ENCODE measurements at places on chromosomes 11 and 22.
A peak's percentile ranks its signal among the peaks of the same experiment; 100 is the strongest.

DNA sequence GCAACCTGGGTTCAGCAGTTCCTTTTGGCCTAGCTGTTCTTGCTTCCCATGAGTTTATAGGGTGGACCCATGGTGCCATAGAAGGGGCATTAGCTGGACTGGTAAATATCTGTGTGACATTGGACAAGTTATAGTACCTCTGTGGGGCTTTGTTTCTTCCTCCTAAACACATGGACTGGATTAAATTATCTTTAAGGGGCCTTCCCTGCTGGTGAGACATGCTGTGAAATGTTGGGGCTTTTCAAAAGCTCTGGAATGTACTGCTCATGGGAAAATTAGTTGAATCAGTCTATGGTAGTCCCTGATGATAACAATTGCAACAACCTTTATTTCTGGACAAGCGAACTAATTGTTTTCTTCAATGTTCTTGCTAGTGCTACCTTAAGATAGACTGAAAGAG is 276.2 kb downstream of the BLID start:
- no peak for DNase-seq

- DNase-seq = no peak
Observed at GRCh38 chr11:43517518-43517917, 158.8 kb downstream of the TTC17 start.

DNA sequence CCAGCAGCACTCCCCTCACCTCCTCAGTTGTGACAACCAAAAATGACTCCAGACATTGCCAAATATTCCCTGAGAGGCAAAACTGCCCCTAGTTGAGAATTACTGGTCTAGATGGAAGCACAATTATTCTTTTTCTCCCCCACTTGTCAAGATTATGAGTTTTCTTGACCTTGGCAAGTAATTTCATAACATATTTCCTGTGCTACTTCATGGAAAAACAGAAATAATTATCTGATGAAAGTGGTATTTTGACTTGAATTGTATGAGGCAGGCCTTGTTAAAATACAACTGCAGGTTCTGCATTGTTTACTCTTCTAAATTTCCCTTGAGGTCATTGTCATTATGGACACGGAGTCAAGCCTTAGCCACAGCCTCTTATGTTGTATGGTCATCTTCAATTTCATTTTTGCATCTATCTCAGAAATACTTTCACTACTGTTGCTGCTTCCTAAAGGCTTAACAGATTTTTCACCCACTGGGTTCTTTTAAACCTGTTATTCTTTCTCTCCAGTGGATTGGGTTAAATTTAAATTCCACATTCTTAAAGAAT is 32.2 kb upstream of the LDLRAD3 start:
- DNase-seq = no peak

DNA sequence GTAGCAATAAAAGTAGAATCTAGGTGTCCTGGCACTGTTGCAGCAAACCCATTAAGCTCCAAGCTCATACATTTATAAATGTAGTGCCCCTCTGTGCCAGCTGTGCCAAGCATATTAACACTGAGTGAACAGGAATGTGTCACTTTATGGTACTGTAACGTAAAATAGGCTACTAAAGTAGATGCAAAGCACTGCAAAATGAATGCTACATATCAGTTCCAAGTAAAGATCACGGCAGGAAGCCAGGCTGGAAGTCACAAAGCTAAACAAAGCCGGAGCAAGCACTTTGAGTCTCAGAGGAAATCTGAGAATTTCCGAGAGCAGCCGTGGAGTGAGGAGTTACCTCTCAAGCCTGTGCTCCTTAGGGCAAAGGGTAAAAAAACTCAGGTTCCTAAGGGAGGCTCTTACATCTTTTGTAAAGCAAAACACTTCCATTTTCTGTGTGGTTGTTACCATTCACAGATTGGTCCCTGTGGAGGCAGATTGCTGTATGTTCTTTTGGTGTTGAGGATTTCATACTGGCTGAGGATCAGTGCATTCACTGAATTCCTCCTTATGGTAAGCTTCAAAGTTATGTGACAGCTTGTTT is 85.7 kb downstream of the WNT11 start:
- DNase-seq = peak; percentile 29

GRCh38 chr11:128424851-128425285 is 162.5 kb downstream of the ETS1 start:
- DNase-seq = no peak

GRCh38 chr11:67117672-67118180 is 1.3 kb upstream of the KDM2A start:
- DNase-seq = peak; percentile 53

- DNase-seq = peak; percentile 4
Observed at GRCh38 chr22:50011447-50012210, 936 bp downstream of the IL17REL start.

DNA sequence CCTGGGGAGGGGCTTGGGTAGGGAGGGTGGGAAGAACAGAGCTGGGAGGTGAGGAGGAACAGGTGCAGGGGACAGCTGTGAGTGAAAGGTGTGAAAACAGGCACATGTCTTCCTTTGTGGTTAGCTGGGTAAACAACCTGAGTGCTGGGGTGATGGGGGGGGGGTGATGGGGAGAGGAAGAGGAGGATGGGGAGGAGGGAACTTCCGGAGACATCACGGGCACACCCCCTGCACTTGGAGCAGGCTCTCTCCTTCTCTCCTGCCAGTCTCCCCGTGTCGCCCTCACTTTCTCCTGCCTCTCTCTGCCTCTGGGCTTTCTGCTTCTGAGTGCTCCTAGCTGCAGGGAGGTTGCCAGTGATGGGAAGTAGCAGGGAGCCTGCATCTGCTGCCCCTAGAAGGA is 8.8 kb downstream of the CXCR5 start:
- DNase-seq = no peak

DNA sequence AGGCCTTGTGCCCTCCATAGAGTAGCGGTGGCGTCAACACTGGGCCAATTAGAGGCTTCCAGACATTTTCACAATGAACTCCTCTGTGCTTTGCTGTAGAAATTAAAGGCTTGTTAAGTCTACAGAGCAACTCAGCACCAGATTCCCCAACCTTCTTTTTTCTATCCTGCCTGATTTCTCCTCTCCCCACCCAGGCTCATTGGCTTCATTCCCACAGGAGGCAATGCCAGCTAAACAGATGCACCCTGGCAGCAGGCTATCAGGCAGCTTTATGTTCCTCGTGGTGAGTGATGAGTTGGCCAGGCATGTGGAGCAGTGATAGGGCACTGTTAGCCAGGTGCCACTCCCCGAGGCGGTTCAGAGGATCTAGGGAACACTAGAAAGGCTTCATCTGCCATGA is 4.8 kb downstream of the DIXDC1 start:
- no peak for DNase-seq

GRCh38 chr11:69842746-69843528 is 23.7 kb upstream of the FGF3 start:
- DNase-seq = no peak

DNA sequence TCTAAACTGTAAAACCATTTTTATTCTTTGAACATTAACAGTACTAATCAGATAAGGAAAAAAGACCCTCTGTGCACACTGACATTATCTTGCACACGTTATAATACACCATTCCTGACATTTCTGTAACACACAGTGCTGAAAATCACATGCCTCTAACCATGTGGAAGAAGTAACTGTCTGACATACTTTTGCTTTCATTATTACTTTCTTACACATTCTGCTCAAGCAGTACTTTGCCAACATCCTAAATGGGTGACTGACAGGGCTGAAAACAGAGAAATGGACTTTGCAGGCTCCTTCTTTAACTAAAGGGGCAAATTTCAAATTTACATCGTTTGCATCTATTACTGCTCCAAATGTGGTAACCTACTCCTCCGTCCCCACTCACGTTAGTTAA is 22.8 kb upstream of the TP53AIP1 start:
- no peak for DNase-seq

- DNase-seq = no peak
Observed at GRCh38 chr22:25746012-25746373, 4.0 kb downstream of the MYO18B start.

- no peak for DNase-seq
Observed at GRCh38 chr11:13861411-13861810, 101.1 kb upstream of the SPON1 start.

DNA sequence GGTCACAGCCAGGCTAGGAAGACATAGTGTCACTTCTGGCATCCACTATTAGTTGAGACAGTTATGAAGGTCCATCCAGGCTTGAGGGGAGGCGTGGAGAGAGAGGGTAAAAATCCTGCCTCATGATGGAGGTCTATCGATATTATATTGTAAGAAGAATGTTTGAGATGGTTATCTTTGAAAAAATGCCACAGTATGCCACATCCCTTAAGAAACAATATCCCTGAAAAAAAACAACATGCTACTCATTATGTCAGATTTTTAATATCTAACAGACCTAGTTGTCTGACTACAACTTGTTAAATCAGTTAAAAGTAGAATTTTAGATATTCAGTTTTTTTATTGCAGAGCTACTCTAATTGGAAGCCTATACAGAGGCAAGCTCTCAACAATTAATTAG is 121.7 kb upstream of the SLC5A12 start:
- DNase-seq = no peak

GRCh38 chr11:69463181-69463994 is 18.1 kb upstream of the LINC01488 start:
- DNase-seq = no peak

DNA sequence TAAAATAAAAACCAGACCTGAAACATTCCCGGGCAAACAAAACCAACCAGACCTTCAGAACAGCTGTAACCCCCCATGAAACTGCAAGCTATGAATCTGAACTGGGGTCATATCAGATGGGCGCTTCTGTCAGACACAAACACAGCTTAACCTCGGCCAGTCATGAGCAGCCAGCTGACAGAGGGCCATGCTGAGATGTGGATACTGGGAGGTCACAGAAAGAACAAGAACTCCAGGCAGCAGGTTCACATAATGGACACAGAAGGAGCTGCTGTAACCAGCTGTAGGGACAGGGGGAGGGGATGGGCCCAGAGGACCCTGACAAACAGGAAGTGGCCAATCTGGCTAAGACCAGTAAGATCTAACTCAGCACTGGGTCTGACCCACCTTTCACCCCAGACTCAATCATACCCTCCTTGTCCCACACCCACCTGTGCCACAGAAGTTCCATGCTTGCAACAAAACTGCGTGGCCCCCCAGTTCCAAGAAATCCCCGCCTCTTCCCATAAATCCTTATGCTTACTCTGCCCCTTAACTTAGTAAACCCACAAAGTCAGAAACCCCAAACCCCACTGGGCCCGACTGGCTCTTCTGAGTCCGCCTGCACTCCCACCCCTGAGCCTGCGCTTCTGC is 4.0 kb downstream of the APOL4 start:
- DNase-seq = peak; percentile 13

DNA sequence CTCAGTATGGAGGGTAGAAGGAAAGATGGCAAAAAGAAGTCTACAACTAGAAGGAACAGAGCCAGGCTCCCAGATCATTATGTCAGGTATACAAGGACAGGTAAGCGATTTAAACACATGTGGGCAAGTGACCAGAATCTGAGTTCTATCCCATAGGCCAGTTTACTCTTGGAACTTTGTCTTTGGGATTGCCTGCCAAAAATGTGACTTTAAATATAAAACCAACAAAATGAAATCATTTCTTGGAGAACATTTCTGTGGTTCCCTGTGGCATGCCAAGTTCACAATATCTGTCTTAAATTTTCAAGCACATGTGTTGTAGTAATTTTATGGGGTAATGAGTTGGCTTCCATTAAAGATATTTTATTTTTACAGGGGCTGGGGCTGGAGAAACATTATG is 141.0 kb downstream of the SLC17A6 start:
- DNase-seq = no peak

DNA sequence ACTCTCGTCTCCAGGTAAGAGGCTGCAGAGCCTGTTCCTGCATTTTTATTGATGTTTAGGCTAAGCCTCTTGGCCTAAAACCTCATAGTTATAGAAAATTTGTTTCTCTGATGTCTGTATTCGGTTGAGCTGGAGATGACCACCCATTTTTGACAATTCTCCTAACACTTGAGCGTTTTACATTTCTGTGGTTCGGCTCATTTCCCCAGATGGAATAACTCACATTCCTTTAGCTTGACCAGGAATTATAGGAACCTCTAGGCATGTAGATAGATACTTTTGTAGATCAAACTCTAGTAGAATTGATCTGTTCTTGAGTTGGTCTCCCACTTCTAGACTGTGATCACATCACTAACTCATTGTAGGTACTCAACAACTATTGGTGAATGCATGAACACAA is 172.6 kb upstream of the CADM1 start:
- no peak for DNase-seq

DNA sequence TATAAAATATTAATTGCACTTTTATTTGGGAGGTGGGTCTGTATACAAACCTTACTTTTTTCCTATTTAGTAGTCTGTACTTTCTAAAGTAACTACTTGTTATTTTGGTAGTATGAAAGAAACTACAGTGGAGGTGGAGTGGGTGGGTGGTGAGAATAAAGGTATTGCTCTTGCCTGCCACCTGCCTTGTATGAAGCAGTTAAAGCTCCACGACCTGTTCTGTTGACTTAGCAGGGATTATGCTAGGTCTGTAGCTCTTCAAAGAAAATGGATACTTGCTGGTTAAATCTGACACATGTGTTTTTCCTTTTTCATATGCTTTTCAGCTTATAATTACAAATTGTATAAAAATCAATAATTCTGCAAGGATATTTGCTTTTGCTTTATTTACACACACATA is 111.9 kb downstream of the EHF start:
- no peak for DNase-seq

GRCh38 chr11:44555031-44555800 is 10.2 kb upstream of the CD82 start:
- no peak for DNase-seq

- DNase-seq = no peak
Observed at GRCh38 chr11:45930031-45930794, 7.8 kb downstream of the LARGE2 start.

DNA sequence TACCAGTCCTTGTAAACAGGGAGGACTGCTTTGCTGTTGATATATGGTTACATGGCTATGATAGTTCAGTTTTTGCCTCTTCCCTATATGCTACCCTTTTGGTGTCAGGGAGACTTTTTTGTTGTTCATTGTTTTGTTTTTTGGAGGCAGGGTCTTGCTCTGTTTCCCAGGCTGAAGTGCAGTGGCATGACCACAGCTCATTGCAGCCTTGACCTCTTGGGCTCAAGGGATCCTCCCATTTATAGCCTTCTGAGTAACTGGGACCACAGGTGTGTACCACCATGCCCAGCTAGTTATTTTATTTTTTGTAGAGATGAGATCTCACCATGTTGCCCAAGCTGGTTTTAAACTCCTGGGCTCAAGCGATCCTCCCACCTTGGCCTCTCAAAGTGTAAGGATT is 38.6 kb upstream of the SPTBN2 start:
- no peak for DNase-seq

- DNase-seq = no peak
Observed at GRCh38 chr11:57596266-57596885, 1.1 kb upstream of the SERPING1 start.

Data from endothelial cell (in vitro differentiated cells).